ENCODE measurements at places on chromosomes 16 and 17.

GRCh38 chr16:2078691-2079090 is 30.9 kb downstream of the TSC2 start:
- DNase-seq, result no peak

- no peak for DNase-seq
Observed at GRCh38 chr16:67184453-67184994, 761 bp upstream of the MATCAP1 start.

GRCh38 chr17:44932787-44933097 is 14.8 kb downstream of the KIF18B start:
- no peak for DNase-seq

- DNase-seq, result no peak
Observed at GRCh38 chr17:82054351-82055022, 2.8 kb downstream of the GPS1 start.

DNA sequence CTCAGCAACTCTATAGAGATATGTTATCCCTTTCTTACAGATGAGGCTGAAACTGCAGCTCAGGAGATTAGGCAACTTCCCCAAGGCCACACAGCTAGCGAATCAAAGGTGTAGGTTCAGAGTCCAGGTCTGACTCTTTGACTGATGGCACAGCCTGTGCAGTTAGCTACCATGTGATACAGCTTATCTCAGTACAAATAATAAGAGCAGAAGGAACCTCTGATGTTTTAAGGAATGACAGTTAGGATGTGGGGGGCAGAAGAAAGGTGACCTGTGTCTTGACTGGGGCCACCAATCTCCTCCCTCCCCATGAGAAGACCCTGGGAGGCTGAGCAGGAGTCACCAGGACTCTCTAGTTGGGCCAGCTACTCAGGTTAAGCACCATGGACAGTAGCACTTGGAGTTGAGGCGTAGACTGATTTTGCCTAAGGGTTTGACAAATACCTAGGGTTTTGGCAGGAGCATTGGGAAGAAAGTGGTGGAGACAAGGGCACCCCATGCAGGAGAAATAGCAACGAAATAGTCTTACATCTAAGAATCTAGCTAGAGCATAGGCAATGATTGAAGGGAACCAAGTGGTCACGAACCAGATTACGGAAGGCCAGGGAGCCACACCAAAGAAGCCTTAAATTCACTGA is 22.8 kb upstream of the ACSM2B start:
- DNase-seq, result no peak

Data from stimulated activated CD4-positive, alpha-beta T cell treated with anti-CD3 and anti-CD28 coated beads, Interleukin-2, amount 100 ng/mL, for 24 hours (primary cell).